ENCODE measurements at places on chromosomes 4 and X.

DNA sequence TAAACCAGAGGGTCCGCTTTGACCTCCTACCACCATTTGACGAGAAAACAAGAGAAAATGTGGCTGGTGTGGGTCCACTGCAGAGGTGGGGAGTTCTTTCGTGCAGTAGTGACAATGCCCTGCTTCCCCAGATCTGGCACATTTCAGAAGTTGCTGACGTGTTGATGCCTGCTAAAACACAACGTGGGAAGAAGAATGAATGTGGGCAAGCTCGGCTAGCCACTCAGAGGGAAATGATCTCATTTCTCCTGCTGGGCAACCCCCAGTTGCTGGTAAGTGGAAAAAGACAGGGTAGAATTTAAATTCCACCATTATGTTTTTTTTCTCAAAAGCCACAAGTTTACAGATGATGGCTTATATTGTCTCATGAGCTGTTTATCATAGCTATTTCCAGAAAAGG lies 77.9 kb downstream of the LUZP4 start:
- DNase-seq, result no peak

- no peak for DNase-seq
Measured at GRCh38 chrX:68930542-68931317, 101.9 kb downstream of the EFNB1 start.

DNA sequence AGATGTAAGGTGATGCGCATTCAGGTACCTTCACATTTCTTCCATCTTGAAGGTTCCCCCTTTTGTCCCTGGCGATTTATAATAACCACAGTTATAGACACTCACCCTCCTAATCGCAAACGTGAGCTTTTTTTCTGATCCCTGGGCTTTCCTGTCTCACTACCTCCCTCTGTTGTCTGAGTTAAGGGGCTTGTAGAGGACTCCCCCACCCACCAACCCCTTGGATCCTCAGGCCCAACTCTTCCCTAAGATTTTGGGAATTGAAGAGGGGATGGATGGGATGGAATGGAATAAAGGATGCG lies 1.4 kb downstream of the CNKSR2 start:
- no peak for DNase-seq

DNA sequence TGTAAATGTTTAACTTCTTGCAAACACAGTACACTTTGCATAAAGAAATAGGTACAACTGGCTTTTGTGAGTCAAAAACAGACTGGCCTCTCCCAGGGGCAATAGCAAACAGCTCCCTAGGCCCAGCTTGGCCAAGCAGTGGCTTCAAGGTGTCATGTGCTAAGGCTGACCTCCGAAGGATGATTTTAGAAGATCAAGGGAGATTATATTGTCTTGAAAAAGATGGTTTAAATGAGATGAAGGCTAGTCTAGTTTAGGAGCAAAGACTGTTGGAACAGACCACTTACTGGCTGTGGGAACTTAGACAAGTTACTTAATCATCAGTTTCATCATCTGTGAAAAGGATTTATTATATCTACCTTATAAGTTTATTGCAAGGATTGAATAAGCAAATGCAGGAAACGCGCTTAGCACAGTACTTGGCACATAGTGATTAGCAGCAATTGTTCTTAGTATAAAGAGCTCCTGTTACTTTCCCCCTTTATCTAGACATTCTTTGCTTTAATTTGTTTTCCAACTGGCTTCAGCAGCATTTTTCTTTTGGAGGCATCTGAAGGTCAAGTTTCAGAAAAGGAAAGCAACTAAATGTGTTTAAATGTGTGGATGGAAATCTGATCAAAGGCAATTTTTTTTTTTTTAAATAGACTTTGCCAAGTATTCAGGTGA lies 17.2 kb downstream of the ANXA3 start:
- DNase-seq, result no peak

- DNase-seq, result no peak
Measured at GRCh38 chrX:134544135-134544512, 84.2 kb downstream of the HPRT1 start.
